CD4-positive, alpha-beta T cell treated with Interleukin-1 beta for 1 hour (primary cell): ENCODE measurements at places on chromosomes 7 and 10.

DNA sequence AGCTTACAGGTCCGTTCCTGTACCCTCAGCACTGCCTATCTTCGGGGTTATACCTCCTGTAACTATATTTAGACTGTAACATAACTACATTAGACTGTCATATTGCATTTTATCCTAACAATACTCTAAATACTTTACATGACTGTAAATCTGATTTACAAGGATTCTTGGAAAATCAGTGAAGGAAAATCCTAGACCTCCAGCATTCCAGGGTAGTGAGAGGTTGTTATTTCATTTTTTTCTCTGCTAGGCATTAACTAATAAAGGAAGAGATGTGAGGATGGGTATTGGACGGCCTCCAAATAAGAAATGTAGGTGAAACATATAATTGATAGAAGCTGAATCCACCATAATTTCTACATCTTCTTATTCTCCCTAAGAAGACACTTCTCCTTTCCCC, 569.4 kb downstream of the CALN1 start:
- no peak for DNase-seq

DNA sequence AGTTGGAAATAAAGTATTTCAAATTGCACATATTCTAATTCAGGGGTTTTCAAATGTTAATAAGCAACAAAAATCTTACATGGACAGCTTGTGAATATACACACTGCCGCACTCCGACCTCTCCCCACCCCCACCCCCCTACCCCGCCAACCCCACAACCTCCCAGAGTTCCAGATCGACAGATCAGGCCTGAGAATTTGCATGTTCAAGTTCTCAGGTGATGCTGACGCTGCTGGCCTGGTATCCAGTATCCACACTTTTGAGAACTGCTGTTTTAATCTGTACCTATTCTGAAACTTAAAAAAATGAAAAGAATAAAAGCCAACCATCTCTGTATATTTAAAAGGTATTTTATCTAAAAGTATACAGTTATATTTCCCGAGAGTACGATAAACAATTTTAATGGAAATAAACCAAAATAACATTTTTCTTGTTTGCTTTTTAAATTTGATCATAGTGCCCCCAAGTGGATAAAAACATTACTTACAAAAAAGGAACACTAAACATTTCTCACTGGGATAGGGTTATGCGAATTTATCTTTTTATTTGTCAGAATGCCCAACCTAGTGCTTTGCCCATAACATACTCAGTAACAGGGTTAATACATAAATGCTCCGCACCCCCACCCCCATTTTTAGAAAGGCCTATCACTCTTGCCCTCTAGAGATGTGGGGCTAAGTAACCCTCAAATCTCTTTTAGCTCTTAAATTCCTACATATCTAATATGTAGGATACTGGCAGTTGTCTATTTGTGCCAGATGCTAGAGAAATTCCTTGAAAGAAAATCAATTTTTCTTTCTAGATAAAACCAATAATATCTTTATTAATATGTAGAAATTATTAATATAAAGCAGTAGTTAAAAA, 166.3 kb downstream of the RNF133 start:
- no peak for DNase-seq

GRCh38 chr7:44327981-44328380, 2.6 kb upstream of the CAMK2B start:
- DNase-seq = no peak

GRCh38 chr10:4332764-4333458, 493.1 kb upstream of the AKR1E2 start:
- peak; percentile 13 for DNase-seq

GRCh38 chr10:79475877-79476276, 30.5 kb upstream of the ZCCHC24 start:
- no peak for DNase-seq

- DNase-seq = no peak
Observed at GRCh38 chr10:98295401-98295811, 27.4 kb upstream of the LOXL4 start.

GRCh38 chr10:23368816-23369640, 24.4 kb upstream of the C10orf67 start:
- no peak for DNase-seq

DNA sequence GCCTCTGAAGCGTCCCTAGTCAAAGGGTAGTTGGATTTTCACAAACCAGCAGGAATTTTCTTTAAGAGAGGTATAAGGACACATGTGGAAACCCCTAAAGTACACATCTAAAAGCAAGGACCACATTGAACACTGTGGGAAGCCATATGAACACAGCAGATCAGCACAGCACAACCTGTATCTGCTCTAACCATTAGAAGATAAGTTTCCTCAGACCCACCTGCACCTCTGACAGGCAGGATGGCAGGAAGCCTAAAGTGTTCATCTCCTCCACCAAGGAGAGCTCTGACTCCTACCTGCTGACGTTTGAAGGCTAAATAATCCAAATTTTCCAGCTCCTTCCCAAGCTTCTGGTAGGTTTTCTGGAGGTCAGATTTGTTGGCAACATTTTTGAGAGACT, 174.4 kb downstream of the CTNNA3 start:
- DNase-seq = no peak

DNA sequence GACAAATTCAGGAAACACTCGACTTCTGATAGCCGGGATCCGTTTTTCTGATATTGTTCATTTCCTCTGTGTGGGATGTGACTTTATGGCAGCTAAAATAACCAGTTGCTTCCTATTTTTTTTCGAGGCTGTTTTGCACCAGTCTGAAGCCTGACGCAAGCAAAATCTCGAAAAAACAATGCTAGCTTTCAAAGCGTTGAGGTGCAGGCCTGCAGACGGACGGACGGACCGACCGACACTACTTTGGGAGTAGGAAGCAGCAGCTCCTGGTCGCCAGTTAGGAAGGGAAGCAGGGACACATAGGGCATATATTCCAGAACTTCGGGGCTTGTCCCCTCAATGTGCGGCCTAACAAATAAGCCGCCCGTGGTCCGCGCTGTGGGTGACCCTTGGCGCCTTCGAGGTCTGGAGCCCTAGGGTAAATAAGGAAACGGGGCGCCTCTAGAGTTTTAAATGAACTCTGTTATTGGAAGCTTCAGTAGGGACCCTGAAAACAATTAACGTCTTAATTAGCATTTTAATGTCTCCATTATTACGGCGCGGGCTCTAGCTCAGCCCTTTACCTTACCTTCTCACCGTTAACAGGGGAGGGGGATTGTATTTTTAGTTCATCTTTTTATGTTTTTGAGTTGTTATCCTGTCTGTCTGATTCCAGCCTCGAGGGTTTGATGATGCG, 1.3 kb downstream of the HHEX start:
- no peak for DNase-seq

GRCh38 chr7:126690848-126691751, 561.6 kb downstream of the GRM8 start:
- DNase-seq = no peak

- DNase-seq = no peak
Observed at GRCh38 chr7:51154201-51154600, 162.4 kb downstream of the COBL start.

DNA sequence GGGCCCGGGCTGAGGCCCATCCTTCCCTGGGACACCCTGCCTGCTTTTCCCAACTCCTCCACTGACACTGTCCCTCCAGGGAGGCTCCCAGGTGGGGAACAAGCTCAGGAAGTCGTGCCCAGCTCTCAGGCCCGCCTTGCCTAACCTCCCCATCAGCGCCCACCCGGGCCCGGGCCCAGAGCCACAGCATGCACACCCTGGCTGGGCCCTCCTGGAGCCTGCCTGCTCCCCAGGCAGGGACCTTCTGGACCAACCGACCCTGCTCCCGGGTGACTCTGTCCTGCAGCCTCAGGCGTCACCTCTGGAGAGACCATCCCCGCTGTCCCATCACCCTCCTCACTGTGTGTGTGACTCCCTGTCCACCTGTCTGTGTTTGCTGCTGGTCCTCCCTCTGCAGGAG, 1.8 kb upstream of the TMEM184A start:
- no peak for DNase-seq

DNA sequence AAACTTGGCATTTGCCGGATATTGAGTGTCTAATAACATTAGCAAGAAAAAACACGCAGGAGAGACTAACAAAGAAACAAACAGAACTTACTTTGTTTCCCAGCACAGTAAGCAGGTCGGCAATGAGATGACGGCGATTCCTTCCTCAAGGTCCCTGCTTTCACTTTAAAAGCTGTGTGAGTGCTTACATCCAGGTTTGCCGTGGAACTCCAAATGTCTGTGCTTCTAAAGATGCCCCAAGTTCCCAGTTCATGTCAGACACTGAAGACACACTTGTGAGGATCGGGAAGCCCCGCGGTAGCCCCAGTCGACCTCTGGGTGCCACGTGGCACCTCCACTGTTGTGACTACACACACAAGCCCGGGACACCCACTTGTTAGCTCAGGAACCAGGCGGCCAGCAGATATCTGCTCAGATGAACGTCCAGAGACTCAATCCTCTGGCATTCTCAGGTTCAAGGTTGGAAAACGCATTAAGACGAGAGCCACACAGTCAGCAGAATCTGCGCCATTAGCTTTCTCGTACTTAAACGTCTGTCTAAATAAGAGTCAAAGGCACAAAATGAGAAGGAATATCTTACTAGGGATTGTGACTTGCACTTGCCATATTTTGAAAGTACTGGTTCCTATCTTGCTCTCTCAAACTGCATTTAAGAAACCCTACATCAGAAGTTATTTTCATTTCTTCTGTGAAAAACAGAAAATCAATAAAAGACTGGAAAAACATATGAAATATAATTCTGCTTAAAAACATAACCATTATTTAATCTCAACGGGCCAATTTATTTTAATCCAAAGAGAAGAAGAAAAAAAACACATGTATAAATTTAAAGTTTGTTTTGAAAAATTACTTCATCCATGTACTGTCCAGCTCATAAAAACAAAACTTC, 207.6 kb upstream of the KLF14 start:
- peak; percentile 76 for DNase-seq
